T-helper 2 cell treated with Interferon-gamma antibody and Interleukin-4, amounts not matched to agents 5 μg/mL and 100 μg/mL, for 36 hours (primary cell): ENCODE measurements at places on chromosomes 2 and 18.

- DNase-seq, result no peak
These were observed 7.9 kb upstream of the LBH start for GRCh38 chr2:30223413-30223874.

DNA sequence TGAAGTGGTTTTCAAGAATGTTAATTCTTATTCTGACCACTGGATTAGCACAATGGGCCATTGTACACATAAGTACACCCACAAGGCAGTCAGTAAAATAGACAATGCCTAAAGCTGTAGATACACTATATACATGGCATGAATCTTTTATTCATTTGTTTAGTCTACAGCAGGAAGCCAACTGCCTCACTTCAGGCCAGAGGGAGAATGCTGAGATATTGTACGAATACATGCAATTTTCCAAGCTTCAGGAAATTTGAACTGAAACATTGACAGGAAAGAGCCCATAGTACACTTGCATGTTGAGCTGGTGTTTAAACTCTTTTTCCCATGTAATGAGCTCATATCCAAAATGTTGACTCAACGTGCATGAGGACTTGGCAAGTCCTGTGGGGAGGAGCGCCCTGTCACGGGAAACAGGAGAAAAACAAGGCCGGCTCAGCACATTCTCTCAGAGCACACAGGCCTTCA is 111.6 kb upstream of the CYP1B1 start:
- no peak for DNase-seq

DNA sequence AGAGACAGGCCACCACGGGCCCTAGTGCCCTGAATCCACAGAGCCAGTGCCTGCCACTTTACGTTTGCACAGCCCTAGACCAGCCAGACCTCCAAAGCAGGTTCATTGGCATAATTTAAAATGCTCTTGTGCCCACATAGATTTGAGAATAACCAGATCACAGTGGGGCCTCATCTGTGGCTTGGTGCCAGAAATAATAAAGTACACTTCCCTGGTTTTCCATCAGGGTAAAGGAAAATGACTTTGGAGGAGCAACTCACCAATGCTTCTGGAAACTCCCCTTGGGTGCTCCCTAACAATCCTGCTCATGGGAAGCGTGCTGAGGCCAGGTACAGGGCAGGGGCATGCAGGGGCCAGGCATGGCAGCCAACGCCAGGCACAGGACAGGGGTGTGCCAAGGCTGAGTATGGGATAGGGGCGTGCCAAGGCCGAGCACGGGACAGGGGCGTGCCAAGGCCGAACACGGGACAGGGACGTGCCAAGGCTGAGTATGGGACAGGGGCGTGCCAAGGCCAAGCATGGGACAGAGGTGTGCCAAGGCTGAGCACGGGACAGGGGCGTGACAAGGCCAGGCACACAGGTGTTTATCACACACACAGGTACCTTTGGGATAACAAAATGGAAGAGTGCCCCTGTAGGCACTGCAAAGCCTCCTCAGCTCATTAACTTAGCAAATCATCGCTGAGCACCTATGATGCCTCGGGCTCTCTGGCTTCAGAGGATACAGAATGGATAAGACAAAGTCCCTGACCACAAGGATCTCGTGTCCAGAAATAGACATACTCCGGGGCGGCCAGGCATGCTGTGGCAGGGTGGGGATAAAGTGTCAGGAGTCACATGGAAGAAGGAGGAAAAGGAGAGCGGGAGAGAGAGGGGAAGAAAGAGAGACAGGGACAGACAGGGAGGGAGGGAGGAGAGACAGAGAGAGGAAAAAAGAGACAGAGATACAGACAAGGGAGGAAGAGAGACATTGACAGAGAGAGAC is 334.7 kb downstream of the EIPR1 start:
- DNase-seq, result no peak

GRCh38 chr18:78728784-78729467 is 250.7 kb upstream of the SALL3 start:
- DNase-seq, result no peak

- DNase-seq, result no peak
These were observed 76.3 kb downstream of the SOWAHC start for GRCh38 chr2:109690457-109690821.

GRCh38 chr2:138979131-138979785 is 199.1 kb upstream of the NXPH2 start:
- DNase-seq, result no peak

- DNase-seq, result no peak
These were observed 822.9 kb downstream of the RNF144A start for GRCh38 chr2:7740114-7740513.

DNA sequence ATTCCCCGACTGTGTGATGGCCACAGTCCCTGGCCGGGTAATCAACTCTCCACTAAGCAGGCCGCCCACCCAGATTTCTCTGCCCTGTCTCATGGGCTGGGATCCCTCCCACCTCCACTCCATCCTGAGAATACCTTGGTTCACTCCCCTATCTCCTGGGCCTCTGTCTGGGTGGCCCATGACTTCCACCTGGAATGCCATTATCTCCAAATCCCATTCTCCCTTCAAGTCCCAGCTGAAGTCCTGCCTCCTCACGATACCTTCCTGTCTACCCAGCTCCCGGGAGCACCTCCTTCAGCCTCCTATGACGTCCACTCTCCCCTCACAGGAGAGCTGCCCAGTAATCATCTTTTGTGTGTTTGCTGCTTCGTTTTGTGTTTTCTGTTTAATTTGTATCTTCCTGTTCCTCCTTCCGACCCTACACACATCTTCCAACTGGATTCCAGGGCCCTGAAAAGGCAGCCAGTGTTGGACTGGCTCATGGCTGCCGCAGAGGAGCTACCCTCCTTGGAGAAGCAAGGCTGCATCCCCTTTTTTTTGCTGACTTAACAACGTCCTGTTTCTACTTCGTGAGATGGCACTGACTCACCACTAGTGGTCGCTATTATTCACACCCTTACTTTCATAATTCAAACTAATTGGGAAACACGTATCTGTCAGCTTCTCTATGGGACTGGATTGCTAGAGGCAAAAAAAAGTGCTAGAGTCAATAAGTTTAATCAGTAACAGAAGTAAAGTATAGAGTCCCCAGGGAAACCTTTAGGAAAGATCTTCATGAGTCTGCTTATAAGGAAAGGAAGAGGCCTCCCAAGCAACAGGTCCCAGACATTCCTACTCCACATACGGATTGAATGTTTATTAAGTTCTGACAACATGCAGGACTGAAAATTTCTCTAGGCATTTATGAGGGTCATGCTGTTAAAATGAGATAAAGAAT is 171.9 kb upstream of the GATA6 start:
- DNase-seq, result no peak

- no peak for DNase-seq
These were observed 183.1 kb upstream of the DPP10 start for GRCh38 chr2:114259389-114259788.

- DNase-seq, result no peak
These were observed 122.7 kb downstream of the COL6A3 start for GRCh38 chr2:237291138-237291792.

DNA sequence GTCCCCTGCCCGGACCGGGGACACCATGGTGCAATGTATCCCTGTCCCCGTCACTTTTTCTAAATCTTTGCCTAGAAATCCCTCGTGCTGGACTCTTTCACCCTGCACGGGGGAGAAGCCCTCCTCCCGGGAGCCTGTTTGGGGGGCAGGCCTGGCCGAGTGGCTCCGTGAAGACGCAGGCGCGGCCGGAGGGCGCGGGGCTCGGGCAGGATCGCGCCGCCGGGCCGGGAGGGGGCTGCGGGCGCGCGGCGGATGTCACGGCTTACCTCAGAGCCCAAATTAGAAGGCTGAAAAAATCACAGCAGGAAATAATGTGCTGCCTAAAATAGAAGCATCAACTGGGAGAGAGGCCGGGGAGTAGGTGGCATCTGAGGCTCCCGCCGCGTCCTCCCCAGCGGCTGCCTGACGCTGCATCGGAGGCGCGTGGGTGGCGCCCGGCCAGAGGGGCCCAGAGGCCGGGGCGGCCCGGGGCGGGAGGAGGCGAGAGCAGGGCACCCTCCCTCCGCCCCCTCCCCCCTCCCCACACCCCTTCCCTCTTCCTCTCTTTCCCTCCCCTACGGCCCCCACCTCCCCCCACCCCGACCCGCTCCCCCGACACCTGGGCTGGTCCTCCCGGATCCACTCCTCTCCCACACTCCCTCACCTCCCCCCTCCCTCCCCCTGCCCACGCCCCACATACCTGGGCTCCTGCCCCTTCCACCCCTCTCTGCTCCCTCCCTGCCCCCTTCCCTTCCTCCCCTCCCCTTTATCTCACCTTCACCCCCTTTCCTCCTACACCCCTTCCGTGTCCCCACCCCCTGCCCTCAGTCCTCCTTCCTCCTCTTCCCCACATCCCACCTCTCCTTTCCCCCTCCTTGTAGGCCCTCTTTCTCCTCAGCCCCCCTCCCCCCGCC is 51.9 kb downstream of the SLC4A1AP start:
- DNase-seq, result peak; percentile 57
